ENCODE measurements at places on chromosomes 13 and 19.

DNA sequence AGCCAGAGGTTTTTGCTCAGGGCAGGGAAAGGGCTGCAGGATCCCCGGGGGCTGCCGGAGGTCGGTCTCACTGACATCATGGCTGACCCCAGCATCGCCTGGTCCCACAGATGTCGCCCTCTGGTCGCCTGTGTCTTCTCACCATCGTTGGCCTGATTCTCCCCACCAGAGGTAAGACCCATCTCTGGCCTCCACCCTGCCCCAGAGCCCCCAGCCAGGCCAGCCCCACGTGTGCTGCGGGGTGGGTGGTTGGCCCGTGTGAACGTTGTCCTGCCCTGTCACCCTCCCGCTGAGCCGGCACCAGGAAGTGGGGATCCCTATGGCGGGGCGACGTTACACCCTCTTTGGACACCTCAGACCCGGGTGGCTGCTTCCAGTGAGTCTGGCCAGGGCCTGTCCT is 906 bp downstream of the FXYD5 start:
- DNase-seq, result no peak

DNA sequence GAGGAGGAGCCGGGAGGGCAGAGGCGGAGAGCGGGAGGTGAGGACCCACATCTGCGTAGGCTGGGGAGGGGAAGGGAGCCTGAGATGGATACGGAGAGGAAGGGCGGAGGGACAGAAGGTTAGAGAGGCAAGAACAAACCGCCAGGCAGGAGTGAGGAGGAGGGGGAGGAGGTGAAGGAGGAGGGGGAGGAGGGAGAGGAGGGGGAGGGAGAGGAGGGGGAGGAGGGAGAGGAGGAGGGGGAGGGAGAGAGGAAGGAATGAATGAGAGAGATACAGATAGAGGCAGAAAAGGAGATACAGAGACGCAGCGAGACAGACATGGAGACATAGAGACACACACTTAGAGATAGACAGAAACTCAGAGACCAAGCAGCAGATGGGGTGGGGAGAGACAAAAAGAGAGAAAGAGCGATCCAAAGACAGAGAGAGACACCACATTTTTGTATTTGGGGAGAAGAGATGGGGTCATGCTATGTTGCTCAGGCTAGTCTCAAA is 782 bp upstream of the CA11 start:
- no peak for DNase-seq

DNA sequence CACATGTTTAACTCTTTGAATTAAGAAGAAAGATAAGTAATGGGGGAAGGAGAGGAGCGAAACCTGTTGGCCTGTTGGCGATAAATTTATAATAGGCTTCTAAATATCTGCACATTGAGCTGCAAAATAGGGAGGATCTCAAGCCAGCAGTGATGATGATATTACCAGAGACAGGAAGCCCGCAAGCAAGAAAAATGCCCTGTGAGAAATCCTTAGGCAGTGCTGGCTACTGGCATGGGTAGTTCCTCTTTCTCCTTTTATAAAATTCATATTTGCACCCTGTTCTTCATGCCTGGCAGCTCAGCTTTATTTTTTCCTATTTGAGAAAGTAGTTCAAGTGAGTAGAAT is 858 bp upstream of the USP12 start:
- no peak for DNase-seq

DNA sequence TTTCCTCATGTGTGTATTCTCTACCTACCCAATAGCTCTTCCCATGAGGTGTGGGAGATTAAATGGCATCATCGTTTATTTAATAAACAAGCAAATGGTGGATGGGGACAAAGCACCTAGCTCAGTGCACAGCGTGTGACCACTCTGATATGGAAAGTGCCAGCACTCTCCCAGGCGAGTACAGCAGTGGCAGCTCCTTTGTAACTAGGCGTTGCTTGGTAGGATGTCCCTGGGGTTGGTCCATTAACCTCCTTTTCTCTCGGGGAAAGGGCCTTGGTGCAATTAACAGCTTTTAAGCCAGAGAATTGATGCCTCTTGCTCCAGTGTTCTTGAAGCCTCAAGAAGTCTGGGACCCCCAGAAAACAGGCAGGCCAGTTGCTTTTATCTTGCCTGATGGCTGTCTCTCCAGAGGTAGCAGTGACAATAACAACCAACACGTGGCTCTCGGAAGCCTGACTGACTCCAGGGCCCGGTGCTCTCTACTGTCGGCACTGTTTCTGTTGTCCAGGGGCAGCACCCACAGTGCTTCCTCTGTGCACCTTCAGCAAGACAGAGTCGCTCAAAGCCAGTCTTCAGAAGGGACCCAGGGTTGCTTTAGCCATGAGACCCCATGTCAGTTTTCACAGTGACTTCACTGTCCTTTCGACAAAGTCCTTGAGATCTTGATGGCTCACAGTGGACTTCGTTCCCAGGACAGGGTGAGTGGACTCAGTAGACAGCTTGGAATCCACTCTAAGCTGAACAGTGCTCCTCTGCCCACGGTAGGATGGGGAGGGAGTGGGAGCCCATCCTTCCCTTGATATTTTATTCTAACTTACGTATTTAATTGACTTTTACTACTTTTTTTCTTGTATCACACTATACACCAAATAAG is 33.9 kb upstream of the NPAS1 start:
- DNase-seq, result no peak

- DNase-seq, result peak; percentile 94
Measured at GRCh38 chr19:27971071-27971470, 1241.9 kb downstream of the UQCRFS1 start.

GRCh38 chr13:21399741-21400140 is 59.4 kb downstream of the ZDHHC20 start:
- DNase-seq, result peak; percentile 4

GRCh38 chr19:15511671-15512424 is 3.5 kb downstream of the CYP4F22 start:
- DNase-seq, result no peak

DNA sequence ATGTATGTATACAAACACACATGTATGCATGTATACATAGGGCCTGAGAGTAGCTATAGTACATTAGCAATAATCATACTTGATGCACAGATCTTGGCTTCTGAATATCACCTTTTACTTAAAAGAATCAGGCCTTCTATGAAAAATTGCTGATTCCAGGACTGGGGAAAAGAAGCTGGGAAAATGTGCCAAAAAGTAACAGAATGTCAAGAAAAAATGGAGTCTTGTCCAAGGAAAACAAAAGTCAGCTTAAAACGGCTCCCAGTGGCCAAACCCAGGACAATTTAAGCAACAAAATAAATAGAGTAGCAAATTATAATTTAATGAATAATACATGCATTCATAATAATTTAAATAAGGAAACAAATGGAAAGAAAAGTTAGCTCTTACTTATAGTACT is 2104.9 kb downstream of the PCDH9 start:
- no peak for DNase-seq

- DNase-seq, result no peak
Measured at GRCh38 chr13:109933476-109933875, 147.1 kb upstream of the IRS2 start.

GRCh38 chr13:110811008-110811720 is 97.7 kb downstream of the ING1 start:
- no peak for DNase-seq
